Mesendoderm (in vitro differentiated cells): ENCODE measurements at places on chromosomes 7 and 10.

DNA sequence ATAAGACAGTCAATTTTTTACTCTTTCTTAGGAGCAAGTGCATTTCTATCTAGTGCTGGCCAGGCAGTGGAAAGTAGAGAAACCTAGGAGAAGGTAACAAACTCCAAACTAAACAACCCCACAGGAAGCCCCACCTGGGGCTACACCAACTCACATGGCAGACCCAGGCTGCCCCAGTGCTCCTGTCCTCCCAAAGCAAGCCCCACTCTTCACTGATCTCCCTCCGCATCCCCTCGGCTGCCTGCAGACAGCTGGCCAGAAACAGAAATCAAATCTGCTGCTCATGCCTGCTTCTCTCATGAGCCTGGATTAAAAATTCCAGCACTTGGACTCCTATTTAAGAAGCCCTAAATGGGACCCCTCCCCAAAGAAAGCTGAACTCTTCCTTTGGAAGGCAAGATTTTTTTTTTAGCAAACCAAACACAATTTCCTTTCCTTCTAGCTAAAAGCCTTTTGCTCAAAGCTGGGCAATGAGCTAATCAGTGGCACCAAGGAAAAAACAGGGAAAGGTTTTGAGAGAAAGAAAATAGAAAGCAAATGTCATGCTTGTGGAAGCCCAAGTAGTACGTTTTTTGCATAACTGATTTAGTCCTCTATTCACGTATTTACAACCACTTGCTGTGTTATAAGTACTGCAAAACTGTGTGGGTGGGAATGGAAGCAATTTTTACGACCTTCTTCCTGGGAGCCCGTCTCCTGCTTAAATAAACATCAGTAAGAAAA is 10.8 kb downstream of the PDE1C start:
- DNase-seq: peak; percentile 4

GRCh38 chr10:81019029-81019890 is 481.6 kb downstream of the SH2D4B start:
- DNase-seq: peak; percentile 84

- no peak for DNase-seq
These were observed 19.7 kb downstream of the KPNA7 start for GRCh38 chr7:99188221-99188620.

DNA sequence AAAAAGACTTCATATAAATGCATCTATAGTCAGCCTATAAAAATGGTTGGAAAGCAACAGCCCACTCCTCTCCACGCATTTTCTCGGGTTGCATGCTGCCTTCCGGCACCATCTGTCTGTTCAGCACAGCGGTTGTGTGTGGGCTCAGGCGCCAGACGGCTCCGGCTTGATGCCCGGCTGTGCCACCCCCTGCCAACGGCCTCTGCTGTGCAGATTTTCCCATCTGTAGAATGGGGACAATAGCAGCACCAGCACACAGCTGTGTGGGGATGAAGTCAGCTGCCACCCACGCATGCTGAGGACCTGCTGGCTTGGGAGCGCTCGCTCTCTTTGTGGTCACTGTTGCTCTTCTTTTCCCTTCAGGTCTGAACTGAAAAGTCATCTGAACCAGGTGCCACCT is 19.5 kb downstream of the PRKAG2 start:
- no peak for DNase-seq

GRCh38 chr10:3625959-3626751 is 158.9 kb downstream of the KLF6 start:
- no peak for DNase-seq

DNA sequence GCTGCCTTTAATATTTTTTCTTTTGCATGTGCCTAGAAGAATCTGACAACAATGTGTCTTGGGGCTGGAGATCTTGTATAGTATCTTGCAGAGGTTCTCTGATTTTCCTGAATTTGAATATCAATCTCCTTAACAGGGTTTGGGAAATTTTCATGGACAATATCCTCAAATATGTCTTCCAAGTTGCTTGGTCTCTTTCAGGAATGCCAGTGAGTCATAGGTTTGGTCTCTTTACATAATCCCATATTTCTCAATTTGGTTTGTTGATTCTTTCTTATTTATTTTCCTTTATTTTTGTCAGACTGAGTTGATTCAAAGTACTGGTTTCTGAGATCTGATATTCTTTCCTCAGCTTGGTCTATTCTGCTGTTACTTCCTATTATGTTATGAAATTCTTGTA is 208.7 kb upstream of the GLI3 start:
- DNase-seq: no peak

- DNase-seq: no peak
These were observed 12.2 kb upstream of the ZNF273 start for GRCh38 chr7:64890761-64891362.

DNA sequence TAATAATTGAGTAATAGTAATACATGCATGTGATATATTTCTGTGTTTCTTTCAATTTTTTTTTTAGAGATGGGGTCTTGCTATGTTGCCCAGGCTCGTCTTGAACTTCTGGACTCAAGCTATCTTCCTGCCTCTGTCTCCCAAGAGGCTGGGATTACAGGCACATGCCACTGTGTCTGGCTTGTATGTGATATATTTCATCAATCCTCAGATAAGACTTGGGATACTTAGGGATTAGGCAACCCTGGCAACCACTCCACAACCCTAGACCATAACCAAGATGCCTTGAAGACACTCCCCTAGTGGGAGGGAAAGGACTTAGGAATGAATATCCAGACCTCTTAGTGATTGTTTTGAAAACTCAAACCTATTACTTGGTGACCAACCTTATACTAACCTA is 154.8 kb downstream of the CCDC3 start:
- DNase-seq: peak; percentile 29

DNA sequence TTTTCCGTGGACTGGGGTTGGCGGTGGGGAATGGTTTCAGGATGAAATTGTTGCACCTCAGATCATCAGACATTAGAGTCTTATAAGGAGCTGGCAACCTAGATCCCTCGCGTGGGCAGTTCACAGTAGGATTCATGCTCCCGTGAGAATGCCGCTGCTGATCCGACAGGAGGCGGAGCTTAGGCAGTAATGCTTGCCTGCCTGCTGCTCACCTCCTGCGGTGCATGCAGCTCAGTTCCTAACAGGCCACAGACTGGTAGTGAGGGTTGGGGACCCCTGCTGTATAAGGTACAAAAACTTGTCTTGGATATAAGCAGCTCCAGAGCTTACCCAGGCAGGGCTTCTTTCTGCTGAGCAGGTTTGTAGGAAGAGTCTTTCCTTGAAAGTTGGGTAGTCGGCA is 53.9 kb downstream of the SHH start:
- DNase-seq: peak; percentile 56

DNA sequence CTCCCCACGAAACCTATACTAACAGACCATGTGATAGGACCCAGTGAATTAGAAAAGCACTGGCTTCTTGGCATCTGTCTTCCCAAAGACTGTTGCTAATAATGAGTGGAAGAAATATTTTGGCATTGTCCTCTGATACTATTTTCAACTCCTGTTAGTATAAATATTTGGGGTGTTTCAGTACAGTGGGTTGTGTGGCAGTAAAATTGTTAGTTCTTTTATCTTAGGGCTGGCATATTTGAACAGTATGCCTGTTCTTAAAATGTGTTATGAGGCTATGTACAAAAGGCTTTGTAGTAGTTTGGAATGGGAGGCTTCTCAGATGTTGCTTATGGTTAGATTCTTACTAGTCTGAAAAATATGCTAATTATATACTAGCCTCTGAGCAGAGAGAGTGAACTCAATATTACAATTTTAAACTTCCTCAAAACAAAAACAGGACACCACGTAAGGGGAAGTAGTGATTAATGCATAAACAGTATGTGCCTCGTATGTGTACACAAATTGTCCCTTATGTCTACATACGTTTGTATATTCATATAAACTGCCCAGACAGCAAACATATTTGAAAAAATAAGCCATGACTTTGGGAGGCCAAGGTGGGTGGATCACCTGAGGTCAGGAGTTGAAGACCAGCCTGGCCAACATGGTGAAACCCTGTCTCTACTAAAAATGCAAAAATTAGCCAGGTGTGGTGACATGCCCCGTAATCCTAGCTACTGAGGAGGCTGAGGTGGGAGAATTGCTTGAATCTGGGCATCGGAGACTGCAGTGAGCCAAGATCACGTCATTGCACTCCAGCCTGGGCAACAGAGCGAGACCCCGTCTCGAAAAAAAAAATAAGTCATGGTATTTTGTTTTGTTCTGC is 115.4 kb downstream of the ARID5B start:
- DNase-seq: no peak

- DNase-seq: no peak
These were observed 16.2 kb upstream of the BLNK start for GRCh38 chr10:96287392-96288105.

- no peak for DNase-seq
These were observed 187.7 kb downstream of the MTERF1 start for GRCh38 chr7:91692800-91693199.

DNA sequence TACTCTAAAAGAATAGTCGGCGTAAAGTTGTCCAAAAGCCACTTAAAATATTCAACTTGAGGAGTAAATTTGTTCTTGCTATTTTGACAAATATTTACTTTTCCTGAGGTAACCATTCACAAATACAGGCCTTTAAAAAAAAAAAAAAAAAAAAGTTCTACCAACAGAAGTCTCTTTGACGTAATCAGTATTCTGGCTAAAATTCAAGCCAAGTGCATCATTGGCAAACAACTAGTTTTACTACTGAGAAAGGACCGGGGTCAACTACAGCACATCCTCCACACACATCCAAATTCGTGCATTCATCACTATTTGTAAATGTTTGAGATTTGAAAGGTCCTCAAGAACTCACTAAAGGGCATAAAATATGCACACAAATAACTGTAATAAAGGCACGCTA is 2.0 kb downstream of the OAT start:
- no peak for DNase-seq
